Ammon's horn (tissue), 1 donor: ENCODE measurements at places on chromosomes 4 and X.
A peak's percentile ranks its signal among the peaks of the same experiment; 100 is the strongest.

- DNase-seq: no peak
Measured at GRCh38 chrX:18927558-18927957, 56.4 kb downstream of the PHKA2 start.

- no peak for DNase-seq
Measured at GRCh38 chr4:80140194-80140593, 57.1 kb upstream of the PRDM8 start.

DNA sequence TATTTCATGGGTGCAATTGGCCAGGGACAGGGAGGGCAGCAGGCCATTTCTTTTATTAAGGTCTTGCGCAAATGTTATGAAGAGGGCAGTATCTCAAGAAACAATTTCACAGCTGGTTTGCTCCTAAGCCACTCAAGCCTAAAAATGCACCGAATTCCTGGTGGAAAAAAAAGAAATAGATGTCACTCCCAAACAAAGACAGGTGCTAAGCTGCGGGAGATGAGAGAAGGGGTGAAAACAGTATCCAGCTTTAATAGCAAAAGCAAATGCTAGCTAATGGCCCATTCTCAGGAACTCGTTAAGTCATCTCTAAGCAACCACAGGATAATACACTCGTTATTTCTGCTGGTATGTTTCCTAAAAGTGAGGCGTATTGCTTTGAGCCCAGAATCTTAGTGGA lies 116.4 kb downstream of the ARX start:
- no peak for DNase-seq

- no peak for DNase-seq
Measured at GRCh38 chr4:6267573-6267972, 2.1 kb upstream of the WFS1 start.

- no peak for DNase-seq
Measured at GRCh38 chr4:52552778-52553177, 106.3 kb downstream of the USP46 start.

DNA sequence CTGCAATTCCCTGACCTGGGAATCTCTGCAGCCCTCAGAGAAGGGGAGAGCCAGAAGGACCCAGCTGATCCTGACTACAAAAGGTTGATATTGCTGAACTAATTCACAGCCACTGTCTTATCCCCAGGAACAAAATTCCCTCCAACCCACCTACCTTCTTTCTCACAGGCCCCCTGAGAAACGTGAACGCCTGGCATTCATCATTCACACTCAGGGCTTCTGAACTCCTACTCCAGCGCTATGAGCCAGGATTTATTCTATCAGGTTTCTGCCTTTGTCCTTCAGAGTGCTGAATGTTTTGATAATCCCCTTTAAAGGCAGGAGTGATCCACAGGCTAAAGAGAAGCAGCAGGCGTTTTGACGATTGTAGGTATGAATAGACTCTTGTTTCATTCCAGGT lies 76.5 kb downstream of the KCNIP4 start:
- DNase-seq: no peak

DNA sequence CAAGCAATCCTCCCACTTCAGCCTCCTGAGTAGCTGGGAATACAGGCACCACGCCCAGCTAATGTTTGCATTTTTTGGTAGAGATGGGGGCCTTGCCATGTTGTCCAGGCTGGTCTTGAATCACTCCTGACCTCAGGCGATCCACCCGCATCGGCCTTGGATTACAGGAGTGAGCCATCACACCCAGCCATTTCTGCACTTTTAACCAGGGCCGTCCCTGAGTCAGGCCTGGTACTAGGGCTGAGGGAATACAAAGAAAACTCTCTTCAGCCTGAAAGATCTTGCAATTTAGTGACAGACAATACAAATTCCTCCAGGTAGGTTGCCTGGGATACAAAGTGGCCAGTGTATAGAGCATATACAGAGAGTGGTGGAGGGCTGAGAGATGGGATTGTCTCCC lies 65.8 kb downstream of the BCOR start:
- no peak for DNase-seq

DNA sequence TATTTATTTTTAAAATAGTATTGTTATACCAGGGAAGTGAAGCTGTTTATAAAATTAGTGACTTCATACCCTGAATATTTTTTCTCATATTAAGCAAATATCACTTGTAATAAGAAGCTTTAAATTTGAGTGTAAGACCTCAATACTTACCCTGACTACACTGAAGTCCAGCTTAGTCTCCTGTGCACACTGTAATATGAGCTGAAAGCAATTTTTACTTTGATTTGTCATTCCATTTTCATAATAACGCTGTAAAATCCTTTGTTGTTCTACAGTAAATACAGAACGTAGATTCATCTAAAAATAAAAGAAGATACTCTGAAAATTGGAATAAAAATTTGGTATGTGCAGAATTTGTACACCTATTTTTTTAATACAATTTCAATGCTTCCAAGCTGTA lies 27.2 kb downstream of the HDX start:
- DNase-seq: no peak

- no peak for DNase-seq
Measured at GRCh38 chrX:41868392-41868977, 54.9 kb downstream of the CASK start.

DNA sequence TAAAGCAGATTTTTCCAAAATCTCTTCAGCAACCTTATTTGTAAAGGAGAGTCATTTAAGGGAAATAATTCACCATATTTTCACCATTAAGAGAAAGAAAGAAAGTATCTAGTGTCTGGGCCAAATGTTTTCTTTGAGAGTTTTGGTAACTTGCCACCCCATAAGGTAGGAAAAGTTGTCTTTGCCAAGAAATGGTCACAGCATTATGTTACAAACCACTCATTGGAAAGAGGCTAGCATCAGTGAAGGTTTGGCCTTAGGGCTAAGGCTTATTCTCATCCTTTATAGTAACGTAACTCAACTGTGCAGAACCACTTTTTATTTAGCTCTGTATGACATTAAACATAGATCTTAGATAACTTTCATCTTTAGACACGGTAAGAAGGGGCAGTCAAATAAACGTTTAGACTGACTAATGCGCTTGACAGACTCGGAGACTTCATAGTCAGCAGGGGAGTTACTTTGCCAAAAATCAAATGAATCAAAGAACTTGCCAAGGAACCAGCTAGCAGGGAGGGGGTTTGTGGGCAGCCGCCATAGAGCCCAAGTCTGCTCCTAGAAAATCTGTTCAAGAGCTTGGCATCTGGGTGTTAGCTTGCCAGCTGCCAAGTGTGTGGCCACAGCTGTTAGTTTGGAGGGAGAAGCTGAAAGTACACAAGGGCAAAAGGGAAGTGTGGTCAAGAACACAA lies 182.8 kb upstream of the GRID2 start:
- peak; percentile 13 for DNase-seq

GRCh38 chr4:37517326-37517725 lies 168.8 kb downstream of the RELL1 start:
- no peak for DNase-seq

DNA sequence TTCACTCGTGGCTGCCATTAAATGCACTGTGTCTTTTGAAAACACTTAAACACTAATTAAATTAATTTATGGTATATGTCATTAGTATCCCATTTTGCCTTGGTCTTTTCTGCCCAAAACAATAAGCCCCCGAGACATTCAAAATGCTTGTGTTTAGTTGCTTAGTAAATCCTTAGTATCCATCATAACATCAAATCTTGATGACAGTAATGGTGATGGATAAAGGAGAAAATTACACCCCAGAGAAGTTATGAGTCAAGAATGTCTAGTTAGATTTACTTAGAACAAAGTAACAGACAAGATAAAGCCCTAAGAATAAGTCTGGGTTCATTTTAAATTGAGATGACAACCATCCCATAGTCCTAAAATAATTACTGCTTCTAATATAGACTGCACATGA lies 21.3 kb downstream of the ANK2 start:
- DNase-seq: no peak

DNA sequence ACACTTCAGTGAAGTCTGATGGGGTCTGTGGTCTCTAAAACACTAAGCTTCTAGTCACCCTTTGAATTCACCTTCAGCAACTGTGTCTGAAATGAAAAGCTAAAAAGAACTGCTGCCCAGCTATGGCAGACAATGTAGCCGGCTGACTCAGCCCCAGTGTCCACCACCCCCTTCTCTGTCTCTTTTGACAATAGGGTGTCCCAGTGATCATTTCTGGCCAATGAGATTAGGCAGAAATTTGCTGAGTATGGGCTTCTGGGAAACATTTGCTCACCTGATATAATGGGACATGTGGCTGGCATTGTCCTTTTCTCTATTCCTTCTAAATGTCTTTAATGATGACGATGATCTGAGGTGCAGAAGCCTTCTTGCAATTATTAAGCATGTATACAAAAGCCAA lies 20.6 kb downstream of the IGFBP7 start:
- DNase-seq: no peak

DNA sequence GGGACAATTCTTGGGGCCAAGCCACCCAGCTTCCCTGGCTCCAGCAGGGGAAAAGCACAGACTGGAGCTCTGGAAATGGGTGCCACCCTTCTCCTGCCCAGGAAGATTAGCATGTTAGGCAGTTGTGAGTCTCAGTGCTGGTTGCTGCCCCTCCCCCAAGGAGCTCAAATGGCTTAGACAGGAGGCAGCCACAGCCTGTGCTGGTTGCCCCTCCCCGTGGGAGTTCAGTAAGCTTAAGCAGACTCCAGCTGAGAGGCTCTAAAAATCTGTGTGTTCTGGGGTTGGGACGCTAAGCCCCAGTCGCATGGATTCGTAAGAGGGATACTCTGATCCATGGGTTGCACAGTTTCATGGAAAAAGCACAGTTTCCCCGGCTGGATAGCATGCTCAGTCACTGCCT lies 92.7 kb upstream of the NDST3 start:
- no peak for DNase-seq

DNA sequence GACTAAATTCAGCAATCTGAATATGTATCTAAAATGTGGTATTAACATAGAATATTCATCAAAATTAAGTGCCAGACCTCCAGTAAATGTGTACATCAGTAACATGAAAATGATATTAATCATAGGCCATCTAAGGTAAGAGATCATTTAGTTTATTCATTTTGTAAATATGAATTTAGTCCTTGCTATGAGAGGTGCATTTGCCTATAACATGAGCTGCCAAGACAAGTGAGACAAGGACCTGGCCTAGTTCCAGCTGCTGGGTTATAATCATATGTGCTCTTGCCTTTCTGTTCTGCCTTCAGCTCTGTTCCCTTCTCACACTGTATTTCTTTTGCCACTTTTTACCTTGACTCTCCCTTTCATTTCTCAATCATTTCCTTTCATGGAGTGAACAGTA lies 160.0 kb downstream of the STIM2 start:
- no peak for DNase-seq

DNA sequence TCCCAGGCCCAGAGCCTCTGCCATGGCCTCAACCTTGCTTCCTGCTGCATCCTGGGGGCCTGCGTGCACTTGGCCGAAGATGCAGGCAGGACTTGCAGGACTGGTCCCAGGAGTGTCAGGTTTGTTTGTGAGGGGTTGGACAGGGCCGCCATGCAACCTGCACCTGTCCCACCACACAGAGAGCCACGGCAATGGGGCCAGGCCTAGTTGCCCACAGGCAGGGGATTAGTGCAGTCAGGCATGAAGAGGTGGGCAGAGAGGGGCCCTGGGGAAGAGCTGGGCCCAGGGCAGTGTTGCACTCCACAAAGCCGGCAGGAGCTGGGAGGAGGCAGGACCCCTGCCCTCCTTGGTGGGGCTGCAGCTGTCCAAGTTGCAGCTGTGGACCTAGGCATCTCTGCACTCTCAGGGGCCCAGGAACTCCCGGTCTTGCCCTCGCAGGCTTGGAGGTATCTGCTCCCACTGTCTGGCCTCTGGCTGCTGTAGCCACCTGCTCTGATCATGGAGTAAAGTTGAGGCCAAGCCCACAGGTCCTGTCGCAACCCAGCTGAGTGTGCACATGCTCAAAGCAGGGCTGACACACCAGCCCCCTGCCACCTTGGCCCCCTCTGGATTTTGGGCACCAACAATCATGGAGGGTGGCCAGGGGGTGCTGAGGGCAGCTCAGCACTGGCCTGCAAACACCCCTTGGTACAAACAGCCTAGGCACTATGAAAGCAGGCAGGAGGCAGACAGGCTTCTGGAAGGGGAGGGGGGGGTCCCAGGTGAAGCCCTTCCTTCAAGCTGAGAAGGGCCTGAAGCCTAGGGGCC lies 190.4 kb upstream of the PCDH10 start:
- no peak for DNase-seq

DNA sequence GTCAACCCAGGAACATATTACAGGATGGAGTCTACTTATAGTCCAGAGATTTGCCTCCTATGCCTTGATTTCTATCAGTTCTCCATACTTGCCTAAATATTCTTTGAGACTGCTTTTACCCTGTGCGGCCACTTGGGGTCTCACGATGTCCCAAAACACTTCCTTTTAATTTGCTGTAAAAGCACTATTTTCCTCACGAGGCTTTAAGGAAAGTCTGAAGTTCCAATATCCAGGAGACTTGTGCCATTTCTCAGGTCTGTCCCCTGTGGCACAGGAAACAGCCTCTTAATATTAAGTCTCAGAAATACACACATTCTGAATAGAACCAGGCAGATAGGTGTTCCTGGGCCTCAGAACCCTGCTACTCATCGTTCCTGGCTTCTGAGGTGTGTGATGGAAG lies 142.9 kb downstream of the TMEM164 start:
- DNase-seq: peak; percentile 46

GRCh38 chr4:9924750-9925149 lies 96.5 kb downstream of the SLC2A9 start:
- DNase-seq: peak; percentile 22

DNA sequence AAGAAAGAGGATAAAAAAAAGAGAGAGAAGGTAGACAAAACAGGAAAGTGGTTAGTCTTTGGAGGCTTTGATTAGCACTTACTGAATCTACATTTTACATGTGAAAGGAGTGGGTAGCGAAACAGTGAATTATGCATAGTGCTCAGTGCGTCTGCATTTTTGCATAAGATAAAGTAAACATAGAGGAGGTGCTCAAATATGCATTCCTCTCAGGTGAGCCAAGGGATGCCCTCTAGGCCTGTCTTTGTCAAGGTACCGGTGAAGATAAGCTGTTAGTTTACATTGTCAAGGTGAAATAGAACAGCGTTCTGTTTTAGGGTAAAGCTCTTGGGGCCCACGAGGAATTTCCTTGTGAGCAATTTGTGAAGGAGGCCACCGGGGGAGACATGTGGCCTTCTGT lies 260.6 kb downstream of the TRIML1 start:
- no peak for DNase-seq

DNA sequence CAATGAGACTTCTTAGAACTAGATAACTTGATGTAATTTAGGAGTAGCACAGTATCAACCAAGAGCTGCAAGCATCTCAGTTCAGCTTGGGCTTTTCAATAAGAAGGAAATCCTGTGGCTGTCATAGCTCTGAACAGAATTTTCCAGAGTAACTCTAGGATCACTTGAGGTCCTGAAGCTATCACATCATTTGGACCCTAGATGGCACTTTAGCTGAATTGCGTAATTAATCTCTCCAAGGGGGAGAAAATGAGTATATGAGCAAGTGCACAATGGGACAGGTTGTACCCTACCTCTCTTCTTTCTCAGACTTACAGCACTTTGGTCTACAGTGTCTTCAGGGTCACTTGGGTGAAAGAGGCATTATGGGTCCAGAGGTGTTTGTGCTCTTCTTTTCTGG lies 45.2 kb downstream of the SLC4A4 start:
- no peak for DNase-seq

- DNase-seq: no peak
Measured at GRCh38 chrX:20500949-20501348, 234.2 kb upstream of the RPS6KA3 start.

- no peak for DNase-seq
Measured at GRCh38 chrX:150449313-150449712, 86.2 kb downstream of the MAMLD1 start.

GRCh38 chrX:33053001-33053400 lies 158.3 kb downstream of the DMD start:
- DNase-seq: no peak

- DNase-seq: no peak
Measured at GRCh38 chr4:153034681-153035080, 98.6 kb downstream of the FHDC1 start.
